Fibroblast of upper back skin (primary cell): ENCODE measurements at places on chromosomes 11 and 22.

GRCh38 chr11:128424271-128424711 is 163.1 kb downstream of the ETS1 start:
- DNase-seq = no peak

GRCh38 chr11:70573701-70574151 is 175.4 kb downstream of the CTTN start:
- DNase-seq = no peak

DNA sequence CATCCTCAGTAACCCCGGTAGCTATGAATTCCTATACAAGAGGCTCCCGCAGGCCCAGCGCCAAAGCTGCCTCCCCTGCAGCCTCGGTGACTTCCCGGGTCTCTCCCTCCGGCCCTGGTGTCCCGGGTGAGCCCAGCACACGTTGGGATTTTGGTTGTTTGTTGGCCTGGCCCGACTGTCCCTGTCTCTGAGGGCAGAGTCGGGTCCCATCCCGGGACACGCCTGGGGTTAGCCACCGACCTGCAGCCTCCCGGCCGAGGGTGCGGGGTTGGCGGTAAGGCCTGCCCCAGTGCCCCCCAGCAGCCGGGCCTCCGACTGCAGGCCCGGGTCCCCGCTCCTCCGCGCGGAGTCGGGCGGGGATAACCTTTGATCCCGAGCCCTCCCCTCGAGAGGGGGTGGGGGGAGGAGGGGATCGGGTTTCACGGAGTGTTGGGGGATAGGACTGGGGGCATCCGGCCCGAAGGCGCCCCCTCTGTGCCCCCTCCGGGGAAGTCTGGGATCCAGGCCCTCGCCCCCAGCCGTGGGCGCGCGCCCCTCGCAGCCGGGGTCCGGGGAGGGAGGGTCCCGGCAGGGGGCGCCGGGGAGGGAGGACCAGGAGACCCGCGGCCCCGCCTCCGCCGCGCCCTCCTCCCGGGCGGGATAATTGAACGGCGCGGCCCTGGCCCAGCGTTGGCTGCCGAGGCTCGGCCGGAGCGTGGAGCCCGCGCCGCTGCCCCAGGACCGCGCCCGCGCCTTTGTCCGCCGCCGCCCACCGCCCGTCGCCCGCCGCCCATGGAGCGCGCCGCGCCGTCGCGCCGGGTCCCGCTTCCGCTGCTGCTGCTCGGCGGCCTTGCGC is at the start of gene FBLN1:
FBLN1 (plus strand) TSS at position 669 of the 835 bp plus-strand sequence; CDS start at position 772, 103 bp downstream.
- no peak for DNase-seq

- DNase-seq = no peak
Measured at GRCh38 chr22:49928555-49929210, 10.2 kb downstream of the CRELD2 start.

- DNase-seq = peak; percentile 89
Measured at GRCh38 chr11:8813658-8814057, 97.3 kb upstream of the AKIP1 start.

DNA sequence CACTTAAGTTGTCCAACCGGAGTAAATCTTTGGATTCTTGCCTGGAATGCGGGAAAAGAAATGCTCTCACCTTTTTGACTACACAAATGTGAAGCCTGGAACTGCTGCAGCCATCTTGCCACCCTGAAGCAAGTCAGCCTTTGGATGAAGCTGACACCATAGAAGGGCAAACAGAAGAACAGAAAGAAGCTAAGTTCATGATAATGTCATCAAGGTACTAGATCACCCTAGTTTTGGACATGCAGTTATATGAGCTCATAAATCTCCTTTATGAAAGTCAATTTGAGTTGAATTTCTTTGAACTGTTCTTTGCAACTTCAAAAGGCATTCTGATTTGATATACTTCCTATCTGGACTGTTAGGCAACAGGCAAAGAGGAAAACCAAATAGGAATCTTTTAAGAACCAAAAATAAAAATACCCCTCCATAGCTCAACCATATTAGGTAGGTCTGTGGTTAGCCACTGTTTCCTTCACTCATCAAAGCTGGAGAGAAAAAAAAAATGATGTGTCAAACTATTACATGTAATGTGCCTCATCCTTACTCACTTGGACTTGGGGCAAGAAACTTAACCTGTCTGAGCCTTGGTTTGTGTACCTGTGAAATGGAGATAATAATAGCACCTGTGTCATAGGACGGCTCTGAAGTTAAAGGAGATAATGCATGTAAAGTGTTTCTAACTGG is 91.9 kb downstream of the WT1 start:
- DNase-seq = peak; percentile 22

GRCh38 chr22:26845021-26845743 is 187.8 kb downstream of the MIAT start:
- peak; percentile 28 for DNase-seq

GRCh38 chr11:46895821-46896220 is 22.5 kb downstream of the LRP4 start:
- DNase-seq = no peak
